ENCODE measurements at places on chromosomes 16 and 17. TPM values are rescaled to one million over a fixed set of nuclear protein-coding genes. Genes with fewer than 3 reads are reported as not detected.
A peak's percentile ranks its signal among the peaks of the same experiment; 100 is the strongest.

The OR4D2 gene
- not detected for total RNA-seq

The CCL5 gene
- total RNA-seq: 0.72 TPM

The GRAP gene
- not detected for total RNA-seq

The ADORA2B gene
- total RNA-seq: 11.4 TPM

The IGFBP4 gene
- total RNA-seq: 44.9 TPM

DNA sequence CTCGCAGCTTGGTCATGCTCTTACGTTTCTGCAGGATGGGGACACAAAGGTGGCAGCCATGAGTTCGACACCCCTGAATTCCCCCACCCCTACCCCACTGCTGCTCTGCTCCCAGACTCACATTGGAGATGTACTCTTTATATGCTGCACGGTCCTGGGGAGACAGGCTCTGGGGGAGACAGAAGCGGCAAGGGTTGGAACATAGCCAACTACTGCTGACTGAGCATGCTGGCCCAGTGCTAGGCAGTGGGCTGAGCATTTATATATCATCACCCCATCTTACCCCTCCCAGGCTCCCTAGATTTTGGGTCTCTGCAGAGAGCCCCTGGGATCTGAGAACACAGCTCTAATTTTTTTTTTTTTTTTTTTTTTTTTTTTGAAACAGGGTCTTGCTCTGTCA, 8.1 kb upstream of the ATXN7L3 start:
- no peak for DNase-seq

- peak; percentile 80 for DNase-seq
Observed at GRCh38 chr16:90019543-90020259, 445 bp upstream of the DBNDD1 start.

GRCh38 chr17:2778489-2778888, 17.7 kb upstream of the RAP1GAP2 start:
- DNase-seq: no peak

GRCh38 chr16:64132759-64133361, 989.0 kb downstream of the CDH11 start:
- DNase-seq: no peak

DNA sequence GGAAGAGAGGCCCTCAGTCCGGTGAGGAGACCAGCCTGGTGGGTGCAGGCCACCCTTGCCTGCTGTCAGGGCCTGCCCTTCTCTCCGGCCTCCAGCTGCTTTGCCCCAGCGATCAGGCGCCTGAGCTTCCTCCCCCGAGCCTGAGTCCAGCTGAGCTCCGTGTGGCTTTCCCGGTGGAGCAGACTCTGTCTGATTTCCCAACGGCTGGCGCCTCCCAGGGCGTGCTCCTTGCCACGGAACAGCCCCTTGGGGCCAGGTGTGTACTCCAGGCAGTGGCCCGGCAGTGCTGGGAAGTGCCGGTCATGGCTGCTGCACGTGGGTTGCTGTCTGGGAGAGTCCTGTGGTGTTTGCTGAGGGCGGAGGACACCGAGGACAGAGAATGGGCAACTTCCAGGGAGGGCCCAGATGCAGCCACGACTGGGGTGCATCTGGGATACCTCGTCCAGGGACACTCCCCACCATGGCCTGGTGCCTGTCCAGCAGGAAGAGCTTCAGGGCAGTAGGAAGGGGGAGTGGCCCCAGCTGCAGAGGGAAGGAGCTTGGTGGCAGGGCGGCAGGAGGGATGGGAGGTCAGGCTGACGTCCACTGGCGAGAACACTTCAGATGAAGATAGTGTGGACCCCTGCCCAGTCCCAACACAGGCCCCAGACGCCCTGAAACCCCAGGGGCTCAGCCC, 22.5 kb downstream of the METRNL start:
- DNase-seq: peak; percentile 85

DNA sequence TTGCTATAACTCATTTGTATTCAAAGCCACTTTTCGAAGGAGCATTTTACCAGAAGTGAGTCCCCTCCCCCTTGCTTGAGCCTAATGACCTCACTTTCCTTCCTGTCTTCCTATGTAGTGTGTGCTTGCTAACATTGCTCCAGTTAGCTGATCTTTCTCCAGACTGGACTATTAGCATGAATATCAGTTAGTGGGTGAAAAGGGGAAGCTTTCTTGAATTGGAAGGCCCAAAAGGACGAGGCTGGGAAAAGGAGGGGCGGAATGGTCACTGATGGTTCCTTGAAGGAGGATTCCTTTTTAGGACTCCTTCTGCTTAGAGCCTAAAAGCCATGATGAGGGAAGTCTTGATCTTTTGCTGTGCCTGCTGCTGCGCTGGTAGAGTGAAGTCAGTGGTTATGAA, 11.9 kb downstream of the MAP3K3 start:
- DNase-seq: no peak

DNA sequence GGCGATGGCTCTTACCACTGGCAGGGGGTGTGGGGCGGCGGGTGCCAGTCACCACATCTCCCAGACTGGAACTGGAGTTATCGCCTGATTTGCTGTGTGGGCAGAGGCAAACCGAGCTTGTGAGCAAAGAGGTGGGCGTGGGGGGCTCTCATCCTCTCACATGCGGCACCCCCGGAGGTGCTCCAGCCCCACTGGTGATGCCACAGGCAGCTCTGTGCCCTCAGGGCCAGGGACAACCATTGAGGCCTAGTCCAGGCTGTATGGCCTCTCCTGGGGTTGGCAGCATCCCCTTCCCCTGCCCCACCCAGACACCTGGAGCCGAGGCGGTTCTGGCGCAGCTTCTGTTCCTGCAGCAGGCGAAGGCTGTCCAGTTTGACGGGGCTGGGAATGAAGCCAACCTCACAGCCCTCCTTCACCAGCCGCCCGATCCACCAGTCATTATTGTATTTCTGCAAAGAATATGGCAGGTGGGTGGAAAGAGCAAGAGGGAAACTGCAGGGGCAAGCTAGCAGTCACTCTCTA, 10.9 kb downstream of the CACNB1 start:
- no peak for DNase-seq

DNA sequence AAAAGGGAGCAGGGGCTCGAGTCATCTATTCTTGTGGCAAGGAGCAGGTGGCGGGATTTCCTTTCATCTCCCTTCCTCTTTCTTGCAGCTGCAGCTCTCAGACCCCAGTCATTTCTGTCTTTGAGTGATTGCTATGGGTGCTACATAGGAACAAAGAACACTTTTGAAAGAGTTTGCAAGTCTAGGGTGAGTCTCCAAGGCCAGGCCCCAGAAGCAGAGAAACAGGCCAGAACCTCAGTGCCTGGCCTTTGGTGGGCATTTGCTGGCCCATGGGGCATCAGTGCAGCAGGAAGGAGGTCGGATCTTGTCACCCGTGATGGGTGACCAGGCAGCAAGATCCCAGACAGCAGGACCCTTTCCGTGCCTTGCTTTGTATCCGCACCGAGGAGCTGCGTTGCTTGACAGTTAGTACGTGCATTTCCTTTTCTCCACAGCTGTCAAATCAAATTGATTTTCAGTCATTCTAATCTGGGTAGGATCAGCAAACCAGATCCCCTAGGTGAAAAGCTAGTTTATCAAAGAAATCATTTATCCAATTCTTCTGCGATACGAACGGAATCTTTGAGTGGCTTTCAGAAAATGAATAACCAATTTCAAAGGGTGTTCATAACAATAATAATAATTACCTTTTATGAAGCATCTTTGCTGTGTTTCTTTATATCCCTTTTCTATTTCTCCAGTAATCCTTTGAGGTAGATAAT, 244.6 kb upstream of the MAF start:
- DNase-seq: no peak

DNA sequence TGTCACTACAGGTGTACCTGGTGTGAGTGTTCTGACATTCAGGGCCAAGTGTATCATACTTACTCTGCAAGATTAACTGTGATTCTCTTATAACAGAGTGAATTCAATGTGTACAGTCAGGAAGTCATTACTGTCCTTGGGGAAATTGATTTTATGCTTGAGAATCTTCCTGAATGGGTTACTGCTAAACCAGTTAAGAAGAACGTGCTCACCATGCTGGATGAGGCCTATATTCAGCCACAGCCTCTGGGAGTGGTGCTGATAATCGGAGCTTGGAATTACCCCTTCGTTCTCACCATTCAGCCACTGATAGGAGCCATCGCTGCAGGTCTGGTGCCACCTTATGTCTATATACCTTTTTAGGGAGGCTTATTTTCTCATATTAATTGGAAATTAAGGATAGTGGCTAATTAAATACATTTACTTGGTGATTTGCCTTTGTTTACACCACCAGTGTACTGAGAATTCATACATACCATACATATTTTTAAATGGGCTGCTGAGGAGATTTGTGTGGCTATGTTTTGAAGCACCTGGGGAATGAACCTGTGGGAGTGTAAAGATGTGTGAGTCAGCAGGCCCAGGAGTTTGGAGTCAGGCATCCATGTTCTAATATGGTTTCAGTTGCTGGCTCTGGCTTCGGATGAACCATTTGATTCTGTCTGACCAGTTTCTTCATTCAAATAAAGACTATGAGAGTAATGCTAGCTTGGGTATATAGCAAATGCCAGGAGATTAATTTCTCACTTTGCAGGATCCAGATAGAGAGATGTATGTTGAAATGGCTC, 3.1 kb downstream of the ALDH3A2 start:
- no peak for DNase-seq

DNA sequence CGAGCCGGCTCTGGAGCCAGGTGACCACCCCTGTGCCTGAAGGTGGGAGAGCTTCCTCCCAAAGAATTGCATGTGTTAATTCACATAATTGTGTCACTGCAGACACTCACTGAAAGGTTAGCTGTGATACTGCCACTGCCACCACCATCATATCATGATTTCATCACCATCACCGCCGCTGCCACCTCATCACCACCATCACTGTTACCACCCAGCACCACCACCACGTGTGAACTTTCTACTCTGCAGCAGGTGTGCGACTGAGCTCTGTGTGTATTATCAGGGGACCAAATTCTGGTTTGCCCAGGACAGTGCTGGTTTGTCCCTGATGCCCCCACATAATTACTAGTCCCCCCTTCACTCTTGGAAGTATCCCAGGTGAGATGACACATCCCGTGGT, 15.2 kb downstream of the BCAR1 start:
- DNase-seq: no peak

- peak; percentile 82 for DNase-seq
Observed at GRCh38 chr17:76547183-76547641, 7.4 kb downstream of the PRCD start.

DNA sequence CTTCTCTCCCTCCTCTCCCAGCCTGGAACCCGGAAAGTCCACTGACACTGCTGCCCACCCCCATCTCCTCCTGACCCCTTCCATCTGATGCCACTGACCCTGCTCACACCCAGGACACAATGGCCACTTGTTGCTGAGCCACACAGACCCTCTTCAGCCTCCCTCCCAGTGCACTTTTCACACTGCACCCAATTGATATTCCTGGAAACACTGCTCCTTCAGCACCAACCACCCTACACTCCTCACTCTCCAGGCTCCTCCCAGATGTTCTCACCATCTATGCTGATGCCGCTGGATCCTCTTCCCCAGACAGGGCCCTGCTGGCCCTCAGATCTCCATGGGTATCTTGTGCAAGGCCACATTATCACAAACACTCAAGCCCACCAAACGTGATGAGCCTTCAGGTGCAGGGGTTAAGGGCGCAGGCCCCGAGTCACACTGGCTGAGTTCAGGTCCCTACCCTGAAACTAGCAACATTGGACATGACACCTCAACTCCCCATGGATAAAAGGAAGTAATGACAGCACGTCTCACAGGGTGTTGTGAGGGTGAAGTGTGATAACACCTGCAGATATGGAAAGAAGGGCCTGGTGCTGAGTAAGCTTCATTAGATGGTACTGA, 238.1 kb downstream of the ZNF423 start:
- DNase-seq: no peak

- DNase-seq: no peak
Observed at GRCh38 chr16:17691106-17691898, 220.5 kb upstream of the XYLT1 start.

- DNase-seq: no peak
Observed at GRCh38 chr16:48022496-48022895, 133.3 kb downstream of the ABCC12 start.

- DNase-seq: no peak
Observed at GRCh38 chr17:72624652-72625051, 467.8 kb downstream of the SLC39A11 start.

DNA sequence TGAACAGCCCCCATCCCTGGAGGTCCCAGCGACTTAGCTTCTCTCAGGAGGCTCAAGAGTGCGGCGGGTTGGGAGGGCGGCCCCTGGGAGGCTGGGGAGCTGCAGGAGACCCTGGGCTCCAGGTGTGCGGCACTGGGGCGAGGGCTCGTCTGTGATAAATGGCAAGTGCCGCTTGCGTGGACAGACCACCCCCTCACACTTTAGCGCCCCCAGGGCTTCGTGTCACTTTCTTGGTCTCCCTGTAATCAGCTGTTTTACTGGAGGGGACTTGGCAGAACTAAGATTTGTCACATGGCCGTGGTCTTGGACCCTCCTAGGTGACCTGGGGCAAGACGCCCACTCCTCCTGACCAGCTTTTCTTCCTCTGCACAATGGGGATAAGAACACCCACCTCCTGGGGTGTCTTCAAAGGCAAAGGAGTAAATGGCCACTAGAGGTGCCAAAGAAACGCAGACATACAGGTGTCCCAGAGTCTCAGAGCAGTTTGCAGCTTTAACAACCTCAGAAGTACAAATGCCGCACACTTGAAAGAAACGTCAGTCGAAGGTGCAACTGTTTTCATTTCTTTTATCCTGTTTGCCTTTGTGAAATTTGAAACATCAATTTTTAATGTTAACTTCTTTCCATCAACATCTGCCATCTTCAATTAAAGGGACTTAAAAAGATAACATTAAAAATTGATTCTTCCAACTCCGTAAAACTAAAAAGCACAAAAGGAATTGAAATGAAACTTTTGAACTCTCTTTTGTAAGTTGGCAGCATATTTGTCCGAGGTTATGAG, 946 bp downstream of the OSGIN1 start:
- DNase-seq: peak; percentile 70

GRCh38 chr16:679814-680624, at the start of gene STUB1:
Gene STUB1, plus strand, starts transcription at chr16:680410. Its CDS starts 116 bp downstream, at chr16:680526.
- DNase-seq: peak; percentile 95

DNA sequence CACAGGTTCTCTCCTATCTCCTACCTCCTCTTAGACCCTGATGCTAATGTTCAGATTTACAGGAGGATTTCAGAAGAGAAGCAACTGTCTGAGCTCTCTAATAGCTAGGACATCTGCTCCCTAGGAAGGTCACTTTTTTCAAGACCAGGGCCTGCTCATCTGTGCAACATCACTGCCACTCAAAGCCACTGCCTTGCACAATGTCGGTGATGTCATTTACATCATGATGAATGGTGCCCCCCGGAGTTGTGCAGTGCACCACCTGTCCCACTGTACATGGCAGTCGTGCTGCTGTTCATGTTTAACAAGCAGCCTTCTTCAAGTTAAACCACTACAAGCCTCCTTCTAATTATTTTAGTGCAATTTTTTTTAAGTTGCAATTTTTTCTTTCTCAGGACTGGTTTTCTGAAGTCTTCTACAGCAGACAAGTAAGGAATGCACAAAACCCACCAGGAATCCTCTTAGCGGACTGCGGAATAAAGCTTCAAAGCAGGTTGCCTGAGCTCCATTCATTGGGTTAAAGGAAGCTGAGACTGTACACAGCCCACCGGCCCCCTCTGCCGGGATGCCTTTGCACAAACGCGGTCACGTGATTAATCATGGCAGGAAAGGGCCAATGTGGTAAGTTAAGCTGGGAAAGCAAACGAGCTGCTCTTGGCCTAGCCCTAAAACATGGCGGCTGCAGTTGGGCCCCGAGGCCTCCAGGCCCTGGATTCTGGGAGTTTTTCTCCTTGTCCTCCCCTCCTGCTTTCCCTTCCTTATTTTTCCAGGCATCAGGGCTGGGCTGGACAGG, 74.1 kb downstream of the MYH11 start:
- no peak for DNase-seq

- no peak for DNase-seq
Observed at GRCh38 chr17:32513579-32513978, 26.8 kb downstream of the CDK5R1 start.
